Activated T-helper 1 cell treated with anti-CD3 and anti-CD28 coated beads, Interleukin-2, amount 50 U/mL, for 16 hours (primary cell): ENCODE measurements at places on chromosomes 3 and 15.

DNA sequence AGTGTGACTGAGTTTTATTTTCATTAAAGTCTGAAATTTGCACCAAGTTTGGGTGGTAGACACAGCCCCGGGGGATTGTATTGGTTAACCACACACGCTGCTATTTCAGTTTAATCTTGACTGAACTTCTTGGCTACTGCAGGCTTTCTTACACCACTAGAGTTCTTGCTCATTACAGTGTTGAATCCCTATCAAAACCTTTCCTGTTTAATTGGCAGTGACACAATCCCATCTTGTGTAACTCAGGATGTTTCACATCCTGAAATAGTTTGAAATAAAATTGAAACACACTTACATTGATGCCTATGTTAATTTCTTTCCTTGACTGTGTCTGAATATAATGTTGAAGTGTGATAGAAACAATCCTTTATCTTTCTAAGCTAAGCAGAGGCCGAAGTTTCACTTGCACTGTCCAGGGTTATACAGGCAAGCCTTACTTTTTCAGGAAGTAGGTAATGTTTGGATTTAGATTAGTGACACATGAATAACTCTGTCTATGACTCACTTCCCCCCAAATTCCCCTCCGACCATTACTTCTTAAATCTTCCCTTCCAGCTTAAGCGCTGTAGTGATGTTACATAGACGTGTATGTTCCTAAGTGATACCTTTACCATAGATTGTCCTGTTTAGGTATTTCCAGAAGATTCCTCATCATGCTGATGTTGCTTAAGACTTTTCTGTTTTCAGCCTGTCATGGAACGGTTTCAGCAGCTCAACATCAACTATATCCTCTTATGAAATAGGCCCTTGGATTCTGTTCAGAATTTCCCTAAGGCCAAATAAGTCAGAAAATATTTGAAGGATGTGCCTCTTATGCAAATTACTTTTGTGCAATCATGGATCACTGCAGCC is 16.8 kb downstream of the ATG7 start:
- DNase-seq, result no peak

DNA sequence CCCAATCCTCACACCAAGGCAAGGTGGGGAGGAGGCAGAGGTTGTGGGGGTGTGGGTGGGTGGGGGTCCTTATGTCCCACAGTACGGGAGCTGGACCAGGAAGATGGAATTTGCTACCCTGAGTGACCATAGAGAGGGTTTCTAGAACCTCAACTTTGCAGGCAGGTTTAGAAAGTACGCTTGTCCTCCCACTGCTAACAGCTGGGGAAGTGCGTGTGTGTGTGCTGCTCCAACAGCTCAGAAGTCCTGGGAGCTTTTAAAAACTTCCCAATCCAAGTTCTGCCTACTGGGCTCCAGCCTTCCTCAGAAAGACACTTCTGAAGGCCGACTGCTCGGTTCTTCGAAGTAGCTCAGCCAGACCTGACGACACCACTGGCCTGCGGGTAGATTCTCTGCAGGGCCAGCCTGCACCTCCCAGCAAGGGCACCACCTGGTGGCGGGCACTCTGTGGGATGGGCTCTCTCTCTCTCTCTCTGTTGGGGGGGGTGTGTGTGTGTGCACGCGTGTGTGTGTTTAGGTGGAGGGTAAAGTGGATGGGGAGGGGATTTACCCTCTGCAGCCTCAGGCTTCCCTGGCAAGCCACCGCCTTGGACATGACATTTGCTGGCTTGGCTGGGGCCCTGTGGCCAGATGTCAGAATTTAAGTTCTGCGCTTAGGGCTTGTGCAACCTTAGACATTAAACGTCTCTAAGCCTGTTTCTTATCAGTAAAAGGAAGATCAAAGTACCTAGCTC is 15.6 kb downstream of the TMEM158 start:
- peak; percentile 68 for DNase-seq

DNA sequence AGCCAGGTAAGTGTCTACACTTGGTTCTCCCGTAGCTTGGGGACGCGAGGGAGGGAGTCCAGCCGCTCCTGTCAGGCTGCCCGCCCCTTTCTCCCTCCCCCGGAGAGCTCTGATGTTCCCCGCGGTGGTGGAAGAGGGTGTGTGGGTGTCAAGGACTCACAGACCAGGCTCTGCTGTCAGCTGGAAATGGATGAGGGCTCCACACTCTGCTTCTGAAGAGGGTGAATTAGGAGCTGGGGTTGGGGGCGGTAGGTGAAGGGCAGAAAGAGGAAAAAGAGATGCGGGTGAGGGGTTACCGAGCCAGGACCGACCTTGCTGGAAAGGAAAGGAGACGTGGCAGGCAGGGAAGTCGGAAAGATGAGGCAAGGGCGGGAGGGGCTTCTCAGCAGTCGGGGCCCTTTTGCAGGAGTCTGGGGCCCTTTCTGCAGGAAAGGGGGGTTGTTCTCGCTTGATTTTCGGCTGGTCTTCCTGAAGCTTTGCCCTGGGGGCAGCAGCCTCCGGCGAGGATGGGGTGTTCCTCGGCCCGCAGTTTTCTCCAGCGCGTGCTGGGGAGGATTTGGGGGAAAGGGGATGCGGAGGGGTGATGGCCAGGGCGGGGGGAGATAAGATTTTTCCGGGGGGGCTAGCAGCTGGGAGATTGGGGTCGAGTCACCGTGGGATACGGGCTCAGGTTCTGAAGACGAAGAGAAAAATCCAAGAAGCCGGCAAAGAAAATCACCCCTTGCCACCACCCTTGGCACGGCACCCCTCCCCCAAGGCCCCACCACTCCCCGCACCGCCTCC is 602 bp upstream of the BAHD1 start:
- DNase-seq, result no peak

- DNase-seq, result no peak
These were observed 29.3 kb downstream of the RFTN1 start for GRCh38 chr3:16484216-16484615.

- DNase-seq, result no peak
These were observed 9.9 kb upstream of the ALPK3 start for GRCh38 chr15:84807228-84807627.

- DNase-seq, result no peak
These were observed 37.0 kb upstream of the TRIM71 start for GRCh38 chr3:32780735-32781210.

GRCh38 chr15:39226169-39226937 is 354.5 kb upstream of the THBS1 start:
- no peak for DNase-seq

- no peak for DNase-seq
These were observed 73.1 kb upstream of the PIAS1 start for GRCh38 chr15:67980773-67981685.

- DNase-seq, result no peak
These were observed 137.0 kb downstream of the TMCO5A start for GRCh38 chr15:38071211-38071972.

GRCh38 chr3:158896729-158897128 is 94.9 kb downstream of the MFSD1 start:
- DNase-seq, result no peak

- no peak for DNase-seq
These were observed 2.8 kb downstream of the MB21D2 start for GRCh38 chr3:192914848-192915247.

GRCh38 chr15:69979783-69980182 is 117.9 kb downstream of the TLE3 start:
- no peak for DNase-seq

GRCh38 chr3:113271594-113272384 is 60.4 kb downstream of the BOC start:
- DNase-seq, result no peak

- no peak for DNase-seq
These were observed 218.9 kb downstream of the PLOD2 start for GRCh38 chr3:145942052-145942451.
